GM13976 (cell line): ENCODE measurements at places on chromosomes 4 and X.

DNA sequence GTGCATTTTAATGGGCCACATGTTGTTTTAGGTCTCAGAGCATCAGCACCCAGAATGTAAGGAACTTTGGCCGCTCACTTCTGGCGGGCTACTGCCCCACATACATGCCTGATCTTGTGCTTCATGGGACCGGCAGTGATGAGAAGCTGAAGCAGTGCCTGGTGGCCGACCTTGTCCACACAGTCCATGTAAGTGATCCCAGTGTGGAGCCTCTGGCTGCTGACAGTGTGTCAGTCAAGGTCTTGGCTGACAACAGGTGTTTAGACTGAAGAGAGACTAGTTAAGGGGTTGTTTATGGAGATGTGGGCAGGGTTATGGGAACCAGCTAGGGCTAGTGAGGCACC lies 101.4 kb downstream of the FNIP2 start:
- no peak for DNase-seq

DNA sequence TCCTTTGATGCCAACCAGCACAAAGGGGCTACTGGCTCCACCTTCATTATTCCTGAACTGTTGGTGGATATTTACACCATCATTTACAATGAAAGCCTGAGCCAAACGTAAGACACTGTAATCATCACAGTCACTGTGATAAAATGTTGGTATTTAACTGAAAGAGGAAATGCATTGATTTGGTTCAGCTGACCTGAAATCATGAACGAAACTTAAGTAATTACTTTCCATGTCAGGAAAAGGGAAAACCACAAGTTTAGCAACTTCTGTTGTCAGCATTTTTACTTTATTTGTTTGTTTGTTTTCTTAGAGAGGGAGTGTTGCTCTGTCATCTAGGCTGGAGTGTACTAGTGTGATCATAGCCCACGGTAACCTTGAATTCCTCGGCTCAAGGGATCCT lies 247.8 kb upstream of the FAM47A start:
- DNase-seq: no peak

- DNase-seq: no peak
Observed at GRCh38 chrX:101759000-101759399, 99.3 kb upstream of the ARMCX2 start.

- DNase-seq: no peak
Observed at GRCh38 chr4:38287101-38287851, 327.1 kb downstream of the PTTG2 start.

- peak; percentile 69 for DNase-seq
Observed at GRCh38 chrX:47637546-47638195, 7.9 kb upstream of the CFP start.

DNA sequence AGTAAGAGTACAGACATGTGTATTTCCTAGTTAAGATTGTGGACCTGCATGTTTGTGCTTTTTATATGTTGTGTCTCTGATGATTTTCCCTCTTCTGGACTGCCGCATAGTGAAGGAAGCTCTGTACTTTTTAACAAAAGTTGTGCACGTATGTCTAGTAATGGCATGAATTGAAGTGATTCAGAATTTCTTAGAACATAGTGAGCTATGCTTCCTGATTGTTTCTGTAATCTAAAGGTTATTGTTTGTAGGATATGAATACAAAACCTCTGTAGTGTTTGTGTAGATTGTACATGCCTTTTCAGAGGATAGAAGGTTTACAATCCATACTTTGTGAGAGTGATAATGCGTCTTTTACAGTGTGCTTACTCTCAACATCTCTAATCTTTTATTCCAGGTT lies 37.0 kb upstream of the NUDT6 start:
- DNase-seq: no peak

DNA sequence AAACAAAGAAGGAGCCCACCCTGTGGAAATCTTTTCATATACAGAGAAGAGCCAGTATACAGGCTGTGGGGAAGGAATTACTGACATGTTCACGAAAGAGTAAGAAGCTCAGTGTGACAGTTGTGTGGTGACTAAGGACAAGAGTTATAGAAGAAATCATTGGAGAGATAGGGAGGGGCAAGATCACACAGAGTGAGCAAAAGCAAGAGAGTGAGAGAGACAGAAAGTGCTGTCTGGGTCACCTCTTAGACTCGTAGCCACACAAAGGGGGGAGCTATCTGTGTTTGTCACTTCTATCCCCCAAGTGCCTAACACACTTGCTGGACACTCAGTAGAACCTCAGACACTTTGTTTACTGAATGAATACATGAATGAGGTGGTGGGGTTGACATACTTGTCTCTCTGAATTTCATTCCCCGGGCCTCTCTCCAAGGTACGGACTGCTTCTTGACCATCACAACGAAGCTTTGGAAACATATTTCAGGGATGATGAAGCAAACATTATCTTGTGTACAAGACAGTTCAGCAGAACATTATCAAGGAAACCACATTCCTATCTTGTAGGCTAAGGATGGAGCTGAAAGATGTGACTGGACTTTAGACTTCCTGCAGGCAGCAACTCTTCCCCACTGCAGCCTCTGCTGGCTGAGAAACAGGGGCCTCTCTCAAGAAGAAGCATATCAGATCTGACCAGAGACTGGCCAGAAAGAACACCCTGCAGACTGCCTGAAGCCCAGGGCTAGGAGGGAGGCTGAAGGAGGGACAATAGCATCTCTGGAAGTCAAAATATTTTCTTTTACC lies 168.2 kb downstream of the AMELX start:
- no peak for DNase-seq

- DNase-seq: no peak
Observed at GRCh38 chr4:177961761-177962380, 519.6 kb upstream of the AGA start.

- no peak for DNase-seq
Observed at GRCh38 chrX:133258481-133258880, 40.3 kb upstream of the TFDP3 start.

DNA sequence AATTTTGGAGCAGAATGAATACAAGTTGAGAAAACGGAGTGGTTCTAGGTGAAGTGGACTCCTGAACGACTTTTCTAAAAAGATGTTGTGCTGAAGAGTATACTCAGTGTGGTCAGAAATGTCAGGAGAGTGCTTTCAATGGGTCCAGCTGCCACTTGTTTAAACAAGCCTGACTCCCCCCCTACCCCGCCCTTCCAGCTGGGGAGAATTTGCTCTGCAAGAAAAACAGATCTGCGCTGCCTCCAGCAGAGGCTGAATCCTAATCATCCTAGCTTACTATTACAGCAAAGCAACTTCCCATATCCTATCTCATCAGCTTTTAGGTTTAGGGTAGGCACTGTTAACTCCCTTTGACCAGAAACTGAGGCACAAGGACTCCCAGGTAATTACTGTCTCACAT lies 1.9 kb downstream of the MAP3K15 start:
- no peak for DNase-seq

DNA sequence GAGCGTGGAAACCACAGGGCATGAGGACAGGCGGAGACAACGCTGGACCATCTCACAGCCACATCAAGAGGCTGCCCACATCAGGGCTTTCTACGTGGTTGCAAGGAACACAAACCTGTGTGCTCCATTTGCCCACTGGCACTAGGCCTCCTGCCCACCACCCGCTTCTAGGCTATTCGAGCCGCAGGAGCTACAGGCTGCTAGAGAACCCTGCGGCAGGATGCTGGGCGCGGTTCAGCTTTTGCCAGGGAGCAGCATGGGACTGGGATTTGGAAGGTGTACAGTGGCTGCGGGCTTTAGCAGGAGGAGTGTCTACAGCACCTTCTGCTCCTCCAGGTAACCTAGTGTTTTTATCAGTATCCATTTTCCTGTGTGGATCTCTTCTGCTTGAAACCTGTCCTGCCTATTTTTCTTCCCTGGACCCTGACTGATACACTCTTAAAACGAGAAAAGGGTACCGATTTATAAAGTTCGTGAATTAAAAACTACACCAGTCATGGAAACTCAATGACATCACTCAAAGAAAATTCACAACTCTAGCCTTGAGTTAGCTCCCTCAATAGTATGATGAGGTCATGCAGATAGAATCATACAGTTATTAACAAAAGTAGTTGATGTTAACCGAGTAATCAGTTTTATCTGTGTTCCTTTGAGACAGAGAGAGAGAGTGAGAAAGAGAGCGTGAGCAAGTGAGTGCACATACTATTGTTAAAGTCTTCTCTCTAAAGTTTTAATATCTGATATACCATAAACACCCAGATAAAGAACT lies 12.8 kb downstream of the NOP14 start:
- DNase-seq: no peak

GRCh38 chr4:53713767-53714166 lies 122.5 kb upstream of the LNX1 start:
- DNase-seq: no peak

DNA sequence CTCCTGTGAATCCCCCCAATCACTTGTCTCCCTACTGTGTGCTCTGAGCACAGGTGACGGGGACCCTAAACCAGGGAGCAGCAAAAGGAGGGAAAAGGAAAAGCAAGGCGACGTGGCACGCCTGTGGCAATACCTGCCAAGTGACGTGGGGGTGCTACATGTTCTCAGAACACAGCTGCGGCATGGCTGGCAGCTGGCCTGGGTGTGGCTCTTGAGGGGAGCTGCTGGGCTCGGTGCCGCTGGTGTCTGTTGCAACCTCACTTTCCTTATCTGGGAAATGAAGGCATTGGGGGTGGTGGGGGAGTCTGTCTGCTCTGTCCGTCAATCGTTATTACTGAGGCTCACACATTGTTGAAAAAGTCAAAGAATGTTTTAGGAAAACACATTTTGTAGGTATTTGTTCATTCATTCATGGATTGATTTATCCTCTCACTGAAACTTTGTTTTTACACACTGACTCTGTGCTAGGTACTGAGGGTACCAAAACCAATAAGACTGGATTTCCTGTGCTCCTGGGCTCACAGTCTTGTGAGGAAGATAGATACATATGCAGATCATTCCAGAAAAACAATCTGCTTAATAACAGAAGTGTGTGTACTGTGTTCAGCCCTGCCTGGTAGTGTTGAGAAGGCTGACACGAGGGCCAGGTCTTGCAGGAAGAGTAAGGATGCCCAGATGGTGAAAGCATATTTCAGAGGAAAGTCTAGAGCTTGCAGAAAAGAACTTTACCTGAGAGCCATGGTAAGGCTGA lies 217.6 kb downstream of the PTTG2 start:
- no peak for DNase-seq

DNA sequence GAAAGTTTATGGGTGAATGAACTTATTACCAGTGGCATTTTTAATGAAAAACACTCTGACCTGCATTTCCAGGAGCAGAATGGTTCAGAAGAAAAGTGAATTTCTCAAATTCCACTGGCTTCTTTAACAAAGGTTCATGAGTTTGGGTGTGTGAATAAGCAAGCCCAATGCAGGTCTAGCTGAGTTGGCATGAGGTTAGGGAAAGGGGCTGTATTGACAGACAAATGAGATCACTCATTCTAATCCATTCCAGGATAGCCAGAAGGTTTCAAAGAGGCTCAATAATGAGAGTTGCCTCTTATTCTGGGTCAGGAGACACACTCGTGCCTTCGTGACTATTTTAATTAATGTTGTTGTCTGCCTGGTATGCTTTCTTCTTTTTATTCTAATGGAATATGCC lies 43.7 kb upstream of the NPY2R start:
- no peak for DNase-seq

- no peak for DNase-seq
Observed at GRCh38 chr4:71833232-71833900, 49.5 kb upstream of the GC start.

DNA sequence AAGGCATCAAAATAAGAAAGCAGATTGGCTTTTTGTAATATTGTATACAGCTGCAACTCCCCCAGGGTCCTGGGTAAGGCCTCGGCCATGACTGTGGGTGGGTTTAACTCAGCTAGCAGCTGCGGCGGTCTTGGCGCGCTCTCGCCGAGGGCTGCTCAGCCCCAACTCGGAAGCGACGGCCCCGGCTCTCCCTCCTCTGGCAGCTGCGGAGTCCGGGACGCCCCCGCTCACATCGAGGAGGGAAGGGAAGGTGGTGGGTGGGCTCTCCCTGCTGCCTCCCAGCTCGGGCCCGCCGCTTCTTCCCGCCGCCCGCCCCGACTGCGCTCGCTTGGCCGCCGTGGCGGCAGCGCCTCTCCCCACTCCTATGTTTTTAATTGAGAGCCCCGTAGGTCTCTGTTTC lies 51.2 kb downstream of the GPR50 start:
- DNase-seq: no peak

- no peak for DNase-seq
Observed at GRCh38 chr4:1600811-1601532, 83.1 kb downstream of the FAM53A start.

DNA sequence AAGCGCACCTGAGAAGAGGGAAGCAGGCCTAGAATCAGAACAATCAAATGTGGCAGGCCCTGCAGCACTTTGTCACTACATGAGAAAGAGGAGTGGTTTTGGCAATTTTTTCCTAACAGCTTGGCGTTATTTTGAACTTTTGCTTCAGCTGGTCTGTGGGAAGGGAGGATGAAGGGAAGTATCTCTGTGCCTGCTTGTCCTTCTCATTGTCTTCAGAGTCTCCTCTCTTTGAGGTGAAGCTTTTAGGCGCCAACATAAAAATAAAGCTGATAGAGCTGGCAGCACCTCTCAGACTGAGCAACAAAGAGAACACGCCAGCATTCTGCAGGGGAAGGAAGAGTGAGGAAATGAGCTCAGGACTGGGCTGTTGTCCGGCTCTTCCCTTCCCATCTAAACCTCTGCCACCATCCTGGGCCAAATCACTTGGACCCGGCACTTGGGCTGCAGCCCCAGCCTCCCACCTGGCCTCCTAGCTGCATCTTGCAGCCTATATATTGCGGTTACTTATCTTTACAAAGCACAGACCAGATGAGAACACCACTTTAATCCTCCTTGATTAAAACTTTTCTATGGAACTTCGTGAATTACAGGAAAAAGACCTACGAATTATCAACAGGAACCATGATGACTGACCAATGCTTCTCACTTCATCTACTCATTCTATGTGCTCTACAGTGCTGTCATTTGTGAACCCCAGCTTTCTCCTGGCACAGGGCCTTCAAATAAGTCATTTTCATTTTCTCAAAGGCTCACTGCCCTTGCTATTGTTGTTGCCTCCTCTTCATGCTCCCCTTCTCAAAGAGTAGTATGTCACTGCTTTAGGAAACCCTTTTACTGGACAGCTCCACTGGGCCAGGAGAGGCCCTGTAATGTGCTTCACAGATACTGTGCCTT lies 476.4 kb upstream of the HS3ST1 start:
- no peak for DNase-seq

GRCh38 chrX:2933125-2933900 lies 4.2 kb upstream of the ARSD start:
- DNase-seq: no peak
